DMS 273 treated with DMSO at 0.1 percent for 48 hours (cell line): ENCODE measurements at places on chromosomes 16 and 17.
A peak's percentile ranks its signal among the peaks of the same experiment; 100 is the strongest.

DNA sequence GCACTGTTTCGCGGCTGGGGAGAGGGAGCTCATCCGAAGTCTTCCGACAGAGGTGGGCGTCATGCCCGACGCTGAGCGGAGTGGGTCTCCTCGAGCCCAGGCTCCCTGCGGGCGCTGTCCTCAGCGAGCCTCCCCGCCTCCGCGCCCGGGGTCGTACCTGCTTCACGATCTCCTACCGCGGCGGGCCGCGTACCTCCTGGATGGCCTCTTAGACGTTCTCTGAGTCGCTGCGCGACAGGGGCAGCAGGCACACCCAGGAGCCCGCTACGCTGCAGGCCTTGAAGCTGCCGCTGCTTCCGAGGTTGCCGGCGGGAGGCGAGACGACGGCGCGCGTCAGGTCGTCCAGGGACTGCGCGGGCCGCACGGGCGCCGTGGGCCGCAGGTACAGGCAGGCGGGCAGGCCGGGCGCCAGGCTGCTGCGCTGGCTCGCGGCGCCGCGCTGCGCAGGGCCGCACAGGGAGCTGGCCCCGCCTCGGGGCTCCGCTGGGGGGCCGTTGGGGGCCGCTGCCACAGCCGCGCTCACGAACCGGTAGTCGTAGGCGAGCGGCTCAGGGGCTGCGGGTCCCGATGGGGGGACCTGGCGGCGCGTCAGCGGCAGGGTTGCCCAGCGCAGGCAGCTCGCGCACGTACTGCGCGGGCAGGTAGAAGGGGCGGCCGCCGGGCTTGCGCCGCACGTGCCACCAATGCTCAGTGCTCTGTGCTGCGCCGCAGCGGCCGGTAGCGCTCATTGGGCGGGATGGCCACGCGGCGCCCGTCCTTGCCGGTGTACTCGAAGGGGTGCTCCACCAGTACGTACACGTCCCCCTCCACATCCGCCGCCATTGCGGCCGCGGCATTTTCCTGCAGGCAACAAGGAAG lies 116.4 kb upstream of the SMURF2 start:
- DNase-seq = no peak

GRCh38 chr17:50198026-50198669 lies 3.3 kb downstream of the COL1A1 start:
- peak; percentile 24 for DNase-seq

DNA sequence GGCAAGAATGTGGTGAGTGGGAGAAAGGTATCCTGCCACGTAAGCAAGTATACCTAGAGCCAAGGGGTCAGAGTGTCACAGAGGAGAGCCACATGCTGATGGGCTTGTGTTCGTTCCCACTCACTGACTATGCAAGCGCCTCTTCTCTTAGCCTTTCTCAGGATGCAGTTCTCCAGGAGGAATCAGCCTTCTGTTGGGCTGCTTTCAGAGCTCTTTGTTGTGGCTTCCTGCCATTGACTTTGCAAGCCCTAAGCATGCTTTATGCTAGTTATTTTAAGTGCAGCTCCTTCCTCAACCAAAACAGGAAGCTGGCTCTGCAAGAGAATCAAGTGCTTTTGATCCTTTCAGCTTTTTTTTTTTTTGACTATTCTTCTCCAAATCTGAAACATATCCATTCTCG lies 66.6 kb downstream of the SIAH1 start:
- no peak for DNase-seq

DNA sequence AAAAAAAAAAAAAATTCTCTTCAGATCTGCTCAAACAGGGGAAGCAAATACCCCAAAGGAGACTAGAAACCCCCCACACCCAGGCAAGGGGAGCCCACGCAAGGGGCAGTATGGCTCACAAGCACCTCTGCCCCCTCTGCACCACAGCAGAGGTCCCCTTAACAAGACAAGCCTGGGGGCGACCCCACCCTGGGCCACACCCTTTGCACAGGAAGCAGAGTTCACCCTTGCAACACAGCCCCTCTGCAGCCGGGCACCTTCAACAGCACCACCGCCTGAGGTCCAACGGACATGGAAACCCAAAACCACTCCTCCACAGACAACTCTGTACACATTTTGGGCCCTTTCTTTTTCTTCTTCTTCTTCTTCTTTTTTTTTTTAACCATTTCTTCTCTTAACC lies 12.8 kb downstream of the AXIN1 start:
- no peak for DNase-seq

GRCh38 chr16:65333283-65333682 lies 211.4 kb upstream of the CDH11 start:
- DNase-seq = no peak

GRCh38 chr17:4553669-4554068 lies 1.5 kb downstream of the MYBBP1A start:
- no peak for DNase-seq
